ENCODE measurements at places on chromosomes 2 and 18. TPM values are rescaled to one million over a fixed set of nuclear protein-coding genes. Genes with fewer than 3 reads are reported as not detected.

The DUSP19 gene
- 0.04 TPM for total RNA-seq

The COL4A3 gene
- total RNA-seq = 0.60 TPM

The CDK15 gene
- total RNA-seq = not detected

The VWA3B gene
- total RNA-seq = not detected

The FAP gene
- not detected for total RNA-seq

The ADCYAP1 gene
- total RNA-seq = not detected

The BCL11A gene
- total RNA-seq = 159 TPM

The NT5DC4 gene
- total RNA-seq = not detected
